Stimulated activated CD4-positive, alpha-beta T cell treated with anti-CD3 and anti-CD28 coated beads, TNF-alpha, amount 100 ng/mL, for 4 hours (primary cell): ENCODE measurements at places on chromosomes 4 and X.

- no peak for DNase-seq
These were observed 83.0 kb downstream of the TNIP2 start for GRCh38 chr4:2673157-2673556.

DNA sequence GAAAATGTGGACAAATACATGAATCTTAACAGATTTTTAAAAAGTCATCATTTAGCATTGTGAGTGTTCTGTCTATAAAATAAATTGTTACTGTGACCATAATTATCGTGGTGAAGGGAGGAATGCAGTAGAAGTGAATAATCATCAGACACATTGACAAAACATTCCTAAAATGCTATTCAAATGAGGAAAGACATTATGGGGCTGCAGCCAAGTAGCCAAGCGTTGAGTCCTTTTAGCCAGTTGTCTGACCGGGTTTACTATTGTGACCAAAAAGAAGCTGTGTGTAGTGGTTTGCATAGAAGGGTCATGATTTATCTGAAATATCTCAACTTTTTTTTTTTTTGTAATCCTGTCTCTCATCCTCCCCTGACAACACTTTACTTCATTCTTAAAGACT lies 19.5 kb downstream of the WWC2 start:
- DNase-seq, result no peak

- no peak for DNase-seq
These were observed 7.9 kb downstream of the OGT start for GRCh38 chrX:71540801-71541200.

DNA sequence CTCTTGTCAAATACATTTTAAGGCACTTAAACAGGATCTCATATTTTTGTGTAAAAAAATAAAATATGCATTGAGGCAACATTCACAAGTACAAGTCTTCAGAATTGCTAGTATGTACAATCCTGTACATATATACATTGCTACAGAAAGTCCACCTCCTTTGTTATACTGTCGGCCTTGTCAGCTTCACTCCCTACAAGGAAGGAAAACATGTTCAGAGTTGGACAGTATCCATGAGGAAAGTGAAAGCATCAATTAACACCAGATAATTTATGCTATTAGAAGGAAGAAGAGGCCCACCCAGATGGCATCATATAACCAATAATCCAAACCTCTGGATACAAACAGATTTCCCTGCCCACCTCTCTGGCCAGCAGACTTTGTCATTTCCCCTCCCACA lies 42.0 kb downstream of the REELD1 start:
- DNase-seq, result no peak

DNA sequence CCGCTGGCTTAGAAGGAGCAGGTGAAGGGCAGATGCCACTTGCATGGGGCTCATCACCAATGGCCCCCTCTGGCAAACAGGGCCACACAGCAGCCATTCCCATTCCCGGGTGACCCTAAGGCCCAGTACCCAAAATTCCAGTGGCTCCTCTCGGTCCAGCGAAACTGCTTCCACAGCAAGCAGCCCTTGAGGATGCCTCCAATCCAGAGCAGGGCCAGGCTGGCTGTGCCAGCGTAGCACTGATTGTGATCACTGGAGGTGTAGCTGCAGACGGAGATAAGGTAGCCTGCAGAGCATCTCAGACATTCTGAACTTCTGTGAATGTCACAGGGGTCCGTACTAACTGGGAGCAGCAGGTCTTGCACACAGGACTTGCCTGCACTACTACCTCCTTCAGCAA lies 27.3 kb downstream of the ACSL1 start:
- no peak for DNase-seq

DNA sequence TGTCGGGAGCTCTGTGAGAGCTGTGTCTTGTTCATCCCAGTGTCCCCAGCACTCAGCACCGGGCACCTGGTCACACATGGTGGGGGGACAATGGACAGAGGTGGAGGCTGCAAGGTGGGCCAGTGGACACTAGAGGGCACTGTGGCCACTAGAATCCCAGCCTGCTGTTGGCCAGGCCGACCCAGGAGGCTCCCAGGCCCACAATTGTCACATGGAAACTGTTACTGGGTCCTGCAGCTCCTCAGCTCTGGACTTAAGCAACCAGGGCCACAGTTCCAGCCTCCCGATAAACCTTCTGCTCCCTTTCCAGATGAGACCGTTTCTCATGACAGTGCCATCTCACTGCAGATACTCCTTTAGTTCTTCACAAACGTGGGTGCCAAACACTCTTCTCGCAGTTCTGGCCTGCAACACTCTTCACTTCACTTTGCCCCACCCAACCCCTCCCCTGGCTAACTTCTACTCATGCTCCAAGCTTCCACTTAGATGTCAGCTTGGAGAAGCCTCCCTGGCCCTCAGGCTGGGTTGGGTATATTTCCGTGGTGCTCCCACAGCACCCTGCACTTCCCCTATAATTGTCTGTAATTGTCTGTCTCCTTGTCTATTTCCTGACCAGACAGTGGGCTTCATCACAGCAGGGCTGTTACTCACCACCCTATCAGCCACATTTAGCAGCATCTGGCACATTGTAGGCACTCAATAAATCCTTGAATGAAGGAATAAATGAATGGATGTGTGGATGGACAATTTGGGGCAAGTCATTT lies 3.5 kb upstream of the IQSEC2 start:
- no peak for DNase-seq

- DNase-seq, result no peak
These were observed 12.9 kb downstream of the CSF2RA start for GRCh38 chrX:1281521-1281920.

DNA sequence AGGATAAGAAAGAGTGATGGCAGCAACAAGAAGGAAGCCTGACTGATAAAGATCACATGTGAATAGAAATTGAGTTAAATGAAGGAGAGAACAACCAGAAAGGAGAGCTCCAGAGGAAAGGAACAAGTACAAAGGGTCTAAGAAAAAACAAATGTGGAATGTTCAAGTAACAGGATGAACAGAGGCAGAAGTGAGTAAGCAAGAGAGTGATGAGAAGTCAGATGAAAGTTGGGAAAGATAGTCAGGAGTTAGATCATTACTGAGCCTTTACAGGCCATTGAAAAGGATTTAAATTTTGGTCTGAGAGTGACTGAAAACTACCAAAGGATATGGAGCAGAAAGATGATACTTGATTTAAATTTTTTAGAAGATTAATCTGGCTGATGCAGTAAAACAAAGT lies 38.1 kb downstream of the NFXL1 start:
- no peak for DNase-seq

GRCh38 chr4:28562913-28563312 lies 1702.3 kb downstream of the STIM2 start:
- DNase-seq, result no peak

DNA sequence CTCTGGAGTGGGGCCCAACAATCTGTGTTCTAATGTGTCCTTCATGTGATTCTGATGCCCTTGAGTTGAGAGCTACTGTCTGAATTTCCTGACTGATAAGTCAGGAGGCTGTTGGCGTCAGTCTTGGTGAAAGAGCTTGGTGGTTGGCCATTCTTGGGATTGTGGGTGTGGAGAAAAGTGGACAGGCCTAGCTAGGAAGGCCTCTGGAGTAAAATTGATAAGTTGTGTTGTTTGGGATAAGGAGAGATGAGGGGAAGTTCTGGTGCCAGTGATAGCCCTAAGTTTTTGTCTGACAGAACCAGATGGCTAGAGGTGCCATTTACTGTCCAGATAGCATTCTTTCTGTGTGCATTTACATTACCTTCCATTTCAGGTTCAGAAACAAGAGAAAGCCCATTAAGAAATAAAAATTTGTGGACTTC lies 11.7 kb downstream of the NSD2 start:
- no peak for DNase-seq

DNA sequence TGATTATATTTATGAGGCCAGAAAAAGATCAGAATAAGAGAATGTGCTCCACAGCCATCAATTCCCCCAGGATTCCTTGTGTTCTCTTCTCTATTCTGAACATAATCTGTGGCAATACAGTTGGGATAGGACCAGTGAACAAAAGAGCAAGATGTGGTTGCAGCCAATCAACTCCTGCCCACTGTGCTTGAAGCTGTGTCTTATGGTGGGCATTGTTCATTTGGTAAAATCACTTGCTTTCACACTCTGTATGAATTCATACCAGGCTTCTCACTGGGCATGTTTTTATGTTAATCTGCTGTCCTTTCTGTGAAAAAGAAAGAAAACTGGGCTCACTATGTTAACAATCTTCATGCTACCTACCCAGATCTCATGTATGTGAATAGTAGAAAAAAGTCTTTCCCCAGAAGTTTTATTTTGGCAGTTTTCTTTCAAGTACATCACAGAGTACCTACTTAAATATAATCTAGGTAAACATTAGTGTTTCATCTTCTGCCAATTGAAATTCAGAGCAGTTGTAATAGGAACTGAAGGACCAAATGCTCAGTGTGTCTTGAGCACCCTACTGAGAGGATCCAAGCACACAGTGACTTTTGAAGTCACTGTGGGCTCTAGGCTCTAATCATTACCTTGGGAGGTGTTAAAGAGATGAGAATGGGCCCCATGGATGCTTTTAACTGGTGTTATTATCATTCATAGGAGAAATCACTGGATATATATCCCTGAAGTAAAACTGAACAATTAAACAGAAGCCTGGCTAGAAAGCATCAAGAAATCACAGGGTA lies 429.2 kb upstream of the TRAM1L1 start:
- DNase-seq, result no peak

GRCh38 chr4:98793658-98794057 lies 135.2 kb upstream of the TSPAN5 start:
- no peak for DNase-seq

DNA sequence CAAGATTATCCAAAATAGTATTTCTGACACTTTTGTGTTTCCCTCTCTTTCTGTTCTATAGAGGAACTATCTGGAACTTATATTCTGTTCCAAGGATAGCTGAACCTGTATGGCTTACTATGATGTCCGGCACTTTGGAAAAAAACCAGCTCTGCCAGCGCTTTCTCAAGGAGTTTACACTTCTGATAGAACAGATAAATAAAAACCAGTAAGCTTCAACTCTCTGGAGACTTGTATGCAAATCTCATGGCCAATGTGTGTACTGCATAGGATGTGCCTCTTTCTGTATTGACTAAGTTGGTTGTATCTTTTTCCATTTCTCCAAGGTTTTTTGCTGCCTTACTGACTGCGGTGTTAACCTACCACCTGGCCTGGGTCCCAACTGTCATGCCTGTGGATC lies 92.5 kb downstream of the FNIP2 start:
- DNase-seq, result no peak
